ENCODE measurements at places on chromosomes 11 and 22.

GRCh38 chr22:29028468-29028867, 33.2 kb downstream of the C22orf31 start:
- DNase-seq: no peak

- no peak for DNase-seq
Measured at GRCh38 chr22:49956914-49957825, 3.4 kb upstream of the PIM3 start.

- DNase-seq: no peak
Measured at GRCh38 chr11:39239553-39239952, 2219.9 kb downstream of the LRRC4C start.

- no peak for DNase-seq
Measured at GRCh38 chr11:9065607-9066432, 25.6 kb downstream of the SCUBE2 start.

GRCh38 chr11:128956401-128957201, 13.9 kb upstream of the TP53AIP1 start:
- DNase-seq: no peak

DNA sequence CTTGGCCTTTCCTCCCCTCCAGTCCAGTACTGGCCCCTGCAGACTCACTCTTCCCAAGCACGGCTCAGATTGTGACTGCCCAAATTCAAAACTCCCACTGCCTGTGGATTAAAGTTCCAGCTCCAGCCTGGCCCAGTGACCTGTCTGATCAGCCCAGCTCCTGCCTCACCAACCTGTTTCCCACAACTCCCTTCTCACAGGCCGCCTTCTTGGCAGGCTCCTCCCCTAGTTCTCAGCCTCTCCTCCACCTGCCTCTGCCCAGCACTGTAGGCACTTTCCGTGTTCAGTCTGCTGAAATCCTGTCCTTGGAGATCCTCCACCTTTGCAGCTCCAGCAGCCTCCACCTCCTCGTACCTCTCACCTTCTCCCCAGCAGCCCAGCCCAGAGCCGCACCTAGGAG, 68.6 kb downstream of the MICAL2 start:
- no peak for DNase-seq

DNA sequence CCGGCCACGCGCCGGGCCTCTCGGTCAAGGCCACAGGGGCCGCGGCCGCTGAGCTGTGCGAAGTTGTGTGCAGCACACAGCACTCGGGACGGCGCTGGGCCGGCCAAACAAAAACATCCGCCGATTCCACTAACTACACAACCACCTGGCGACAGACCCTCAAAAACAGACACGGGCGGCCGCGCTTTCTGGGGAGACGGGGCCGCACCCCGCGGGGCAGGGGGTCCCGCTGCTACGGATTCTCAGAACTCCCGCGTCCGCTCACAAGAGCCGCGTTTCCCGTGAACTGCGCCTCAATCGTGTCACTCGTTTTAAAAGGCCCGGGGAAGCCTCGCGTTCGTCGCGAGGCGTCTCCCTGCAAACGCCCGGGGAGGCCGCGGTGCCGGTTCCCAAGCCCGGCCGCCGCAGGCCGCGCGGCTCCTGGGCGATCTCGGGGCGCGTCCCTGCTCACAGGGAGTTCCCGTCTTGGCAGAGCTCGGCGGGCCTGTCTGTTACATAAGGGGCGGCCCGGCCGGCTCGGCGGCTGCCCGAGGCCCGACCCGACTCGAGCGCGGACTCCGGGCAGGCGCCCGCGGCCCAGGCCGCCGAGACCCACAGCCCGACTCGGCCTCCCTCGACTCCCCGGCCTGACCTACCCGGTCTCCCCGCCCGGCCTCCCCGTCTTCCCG, 936 bp downstream of the BRD1 start:
- DNase-seq: no peak

DNA sequence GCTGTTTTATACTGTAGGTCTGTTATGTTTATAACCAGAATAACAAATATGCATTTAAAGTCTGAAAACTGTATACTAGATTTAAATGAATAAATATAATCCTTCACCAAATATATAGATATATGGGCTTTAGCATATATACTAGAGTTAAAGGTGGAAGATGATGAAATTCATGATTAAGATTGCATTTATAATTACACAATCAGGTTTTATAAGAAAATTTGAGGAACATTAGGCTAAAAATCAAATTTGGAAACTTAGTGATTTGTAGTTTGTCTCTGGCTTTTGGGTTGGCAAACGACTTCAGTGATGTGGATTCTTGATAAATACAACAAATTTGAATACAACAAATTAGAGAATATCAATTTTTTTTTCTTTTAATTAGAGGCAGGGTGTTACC, 10.0 kb downstream of the BCL2L13 start:
- DNase-seq: no peak

- no peak for DNase-seq
Measured at GRCh38 chr22:22558071-22558971, 744 bp downstream of the PRAME start.

- no peak for DNase-seq
Measured at GRCh38 chr11:126082251-126083109, 19.8 kb upstream of the CDON start.

DNA sequence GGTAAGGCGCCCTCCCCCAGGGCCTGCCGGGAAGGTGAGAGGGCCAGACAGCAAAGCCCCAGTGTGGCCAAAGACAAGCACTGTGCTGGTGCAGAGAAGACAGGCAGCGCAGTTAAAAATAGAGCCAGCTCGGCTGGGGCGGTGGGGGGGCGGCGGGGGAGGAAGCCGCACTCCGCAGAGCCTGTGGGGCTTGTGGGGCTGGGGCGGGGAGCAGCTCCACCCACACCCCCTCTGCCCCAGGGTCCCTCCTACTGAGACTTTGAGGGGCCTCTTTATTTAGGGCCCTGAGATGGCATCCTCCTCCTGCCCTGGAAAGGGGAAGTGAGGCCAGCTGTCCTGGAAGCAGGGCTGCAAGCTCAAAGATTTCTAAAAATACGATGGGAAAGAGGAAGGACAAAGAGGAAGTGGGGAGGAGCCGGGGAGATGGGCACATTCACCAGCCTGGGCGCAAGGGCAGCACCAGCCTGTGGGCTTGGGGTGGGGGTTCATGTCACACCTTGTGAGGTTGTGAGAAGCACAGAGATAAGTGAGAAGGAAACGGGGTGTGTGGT, 2.6 kb downstream of the CYTH4 start:
- no peak for DNase-seq

DNA sequence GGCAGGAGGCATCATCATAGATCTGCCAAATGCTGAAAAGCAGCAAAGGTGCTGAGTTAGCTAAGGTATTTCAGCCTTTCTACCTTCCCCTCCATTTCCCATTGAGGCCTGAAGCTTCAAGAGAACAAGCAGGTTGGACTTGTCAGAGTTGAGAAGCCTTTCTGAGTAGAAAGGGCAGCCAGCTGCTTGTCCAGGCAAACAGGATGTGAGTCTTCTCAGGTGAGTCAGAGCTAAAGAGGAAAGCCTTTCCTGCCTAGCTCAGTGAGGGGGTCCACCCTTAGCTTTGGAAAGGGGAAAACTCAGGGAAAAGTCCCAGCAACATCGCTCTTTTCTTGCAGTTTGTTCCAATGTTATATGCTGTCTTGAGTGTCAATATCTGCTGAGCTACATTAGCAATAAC, 13.2 kb upstream of the MPZL2 start:
- no peak for DNase-seq

- DNase-seq: peak; percentile 4
Measured at GRCh38 chr11:33329705-33330329, 72.6 kb downstream of the HIPK3 start.

DNA sequence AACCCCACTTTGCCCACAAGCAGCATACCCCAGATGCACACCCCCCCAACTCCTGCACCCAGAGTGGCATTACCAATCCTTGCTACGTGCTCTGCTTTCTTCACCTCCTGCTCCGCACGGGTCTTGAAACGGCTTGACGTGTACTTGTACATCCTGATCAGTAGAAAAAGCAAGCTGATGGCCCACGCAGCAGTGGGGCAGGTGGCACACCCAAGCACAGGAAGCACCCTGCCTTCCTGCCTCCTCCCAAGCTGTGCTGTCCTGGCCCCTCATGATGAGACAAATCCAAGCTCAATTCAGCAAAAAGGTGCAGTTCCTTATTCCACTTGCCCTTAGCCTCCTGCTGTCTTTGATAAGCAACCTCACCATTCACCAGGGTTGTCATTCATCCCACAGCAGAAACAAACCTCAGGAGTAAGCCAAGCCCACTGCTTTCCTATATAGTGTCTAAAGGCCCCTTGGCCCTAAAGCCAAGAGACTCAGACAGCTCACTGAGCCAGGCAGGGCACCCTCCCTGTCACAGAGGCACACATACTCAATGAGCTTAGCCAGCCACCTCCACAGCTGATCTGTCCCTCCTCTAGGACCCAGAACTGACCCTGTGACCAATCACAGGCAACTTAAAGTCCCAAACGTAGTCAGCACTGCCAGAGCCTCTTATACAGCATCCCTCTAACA, 27.8 kb downstream of the MORC2 start:
- DNase-seq: no peak

DNA sequence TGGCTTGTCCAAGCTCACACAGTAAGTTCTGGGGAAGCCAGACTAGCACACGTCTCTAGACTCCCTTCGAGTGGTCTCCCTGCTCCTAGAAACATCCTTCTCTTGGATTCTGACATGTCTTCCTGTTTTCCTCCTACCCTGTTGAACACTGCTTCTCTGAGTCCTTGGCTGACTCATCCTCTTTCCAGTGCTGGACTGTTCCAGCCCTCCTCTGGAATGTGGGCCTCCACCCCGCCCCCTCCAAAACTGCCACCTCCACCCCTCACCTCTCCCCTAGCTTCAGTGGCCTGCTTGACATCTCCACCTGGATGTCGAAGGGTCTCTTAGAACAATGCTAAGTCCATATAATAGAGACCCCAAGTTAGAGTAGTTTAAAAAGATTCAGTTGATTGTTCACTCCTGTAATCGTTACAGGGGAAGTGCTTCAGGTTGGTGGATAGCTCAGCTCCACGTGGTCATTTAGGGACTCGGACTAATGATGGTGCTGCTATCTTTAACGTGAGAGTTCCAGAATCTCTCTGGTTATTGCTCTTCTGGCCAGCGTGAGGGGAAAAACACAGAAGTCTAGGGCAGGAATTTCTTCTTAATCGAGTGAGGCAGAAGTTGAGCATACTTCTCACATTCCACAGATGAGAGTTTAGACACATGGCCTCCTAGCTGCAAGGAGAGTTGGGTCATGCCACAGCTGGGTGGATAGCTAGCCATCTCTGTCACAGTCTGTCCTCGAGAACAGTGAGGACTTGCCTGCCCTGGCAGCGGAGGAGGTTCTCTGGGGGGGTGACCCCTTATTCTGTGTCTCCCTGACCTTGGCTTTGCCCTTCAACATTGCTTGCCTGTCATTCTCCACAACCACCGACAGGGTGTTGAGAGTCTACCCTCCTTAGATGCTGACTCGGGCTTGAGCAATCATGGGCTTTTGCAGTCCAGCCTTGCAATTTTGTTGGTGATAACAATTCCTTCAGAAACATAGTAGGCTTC, 4.7 kb upstream of the C11orf96 start:
- no peak for DNase-seq

- no peak for DNase-seq
Measured at GRCh38 chr11:13229136-13229535, 48.5 kb upstream of the BMAL1 start.

GRCh38 chr11:46381048-46381818, at the start of gene MDK:
Gene MDK (plus strand): TSS chr11:46381669. CDS start chr11:46382058, 389 bp downstream.
- DNase-seq: no peak

DNA sequence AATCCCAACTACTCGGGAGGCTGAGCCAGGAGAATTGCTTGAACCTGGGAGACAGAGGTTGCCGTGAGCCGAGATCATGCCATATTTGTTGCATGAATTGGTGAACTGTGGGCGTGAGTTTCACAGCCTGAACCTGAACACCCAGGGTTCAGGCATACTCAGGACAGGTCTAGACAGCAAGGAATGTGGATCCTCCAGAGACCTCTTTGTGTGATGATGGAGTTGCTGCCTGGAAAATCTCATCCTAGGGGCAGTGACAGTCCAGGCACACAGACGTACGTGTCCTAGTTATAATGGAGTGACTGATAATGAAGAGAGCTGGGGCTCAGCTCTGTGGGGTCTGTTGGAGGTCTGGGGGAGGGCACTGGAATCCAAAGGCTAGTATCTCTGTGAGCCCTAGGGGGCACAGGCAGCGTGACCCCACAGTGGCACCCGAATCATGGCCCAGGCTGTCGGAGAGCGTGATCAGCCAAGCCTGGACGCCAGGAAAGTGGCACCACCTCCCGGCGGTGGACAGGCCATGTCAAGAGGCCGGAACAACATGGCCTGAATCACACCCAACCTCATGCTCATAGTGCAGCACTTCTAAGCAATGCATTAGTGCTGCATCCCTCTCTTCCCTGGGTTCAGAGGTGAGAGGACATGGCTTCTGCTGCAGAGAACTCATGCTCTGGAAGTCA, 31.7 kb downstream of the RIBC2 start:
- no peak for DNase-seq

DNA sequence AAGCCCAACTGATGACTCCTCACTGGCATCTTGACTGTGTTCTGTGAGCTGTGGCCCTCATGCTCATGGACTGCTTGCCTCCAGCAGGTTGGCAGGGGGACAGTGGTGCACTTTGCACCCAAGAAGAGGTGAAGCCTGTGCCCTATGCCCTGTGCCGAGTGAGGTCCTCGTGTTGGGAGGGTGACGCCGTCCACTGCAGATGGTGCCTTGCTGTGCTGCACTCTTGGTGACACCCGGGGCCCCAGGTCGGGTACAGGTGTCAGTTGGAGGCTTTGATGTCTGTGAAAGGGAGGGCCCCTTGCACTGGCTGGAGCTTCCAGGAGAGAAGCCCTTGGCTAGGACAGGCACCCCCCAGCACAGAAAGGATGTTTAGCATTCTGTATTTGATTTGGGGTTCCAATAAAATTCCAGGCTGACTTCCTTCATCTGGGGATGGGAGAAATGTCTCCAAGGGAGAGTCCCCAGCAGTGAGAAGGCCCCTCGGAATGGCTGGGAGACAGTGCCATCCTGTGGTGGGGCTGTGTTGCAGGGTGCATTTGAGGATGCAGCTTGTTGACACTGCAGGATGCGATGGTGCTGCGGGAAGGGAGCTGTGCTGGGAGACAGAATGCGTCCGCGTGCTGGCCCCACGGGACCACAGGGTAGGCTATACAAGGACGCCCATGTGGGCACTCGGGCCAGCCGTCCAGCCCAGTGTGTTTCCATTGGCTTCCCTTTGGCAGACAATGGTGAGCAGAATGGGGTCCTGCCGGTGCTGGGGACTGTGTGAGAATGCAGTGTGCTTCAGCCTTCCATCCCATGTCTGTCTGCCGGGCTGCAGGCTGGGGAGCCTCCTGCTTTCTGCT, 2.5 kb upstream of the ZDHHC8 start:
- no peak for DNase-seq
